Eye (tissue), 1 donor: ENCODE measurements at places on chromosomes 4 and X.

- DNase-seq: no peak
These were observed 7.0 kb downstream of the SPP1 start for GRCh38 chr4:87982446-87983010.

DNA sequence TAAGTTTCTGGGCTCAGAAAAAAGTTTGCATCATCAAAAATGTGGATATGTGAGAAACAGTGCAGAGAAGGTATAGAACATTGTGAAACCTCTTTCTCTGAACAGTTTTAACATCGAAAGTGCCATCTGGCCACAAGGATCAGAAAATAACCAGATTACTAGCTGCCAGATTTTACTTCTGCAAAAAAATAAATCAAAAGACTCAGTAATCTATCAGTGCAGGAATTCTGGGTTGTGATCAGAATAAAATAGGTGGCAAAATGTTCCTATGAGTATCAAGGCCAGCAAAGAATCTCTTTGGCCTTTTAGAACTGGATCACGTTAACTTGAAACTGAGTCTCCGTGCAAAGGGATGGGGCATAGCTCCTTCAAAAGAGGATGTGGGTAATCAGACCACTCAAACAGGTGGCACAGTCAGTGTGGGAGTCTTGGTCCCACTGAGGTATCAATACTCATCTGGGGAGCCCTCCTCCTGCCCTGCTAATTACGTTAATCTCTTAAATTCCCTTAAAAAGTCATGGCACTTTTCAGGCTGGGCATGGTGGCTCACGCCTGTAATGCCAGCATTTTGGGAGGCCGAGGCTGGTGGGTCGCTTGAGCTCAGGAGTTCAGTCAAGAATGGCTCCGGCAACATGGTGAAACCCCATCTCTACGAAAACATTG, 26.7 kb upstream of the RBM47 start:
- DNase-seq: no peak

- DNase-seq: peak; percentile 8
These were observed 28.9 kb upstream of the MTMR1 start for GRCh38 chrX:150664290-150664689.

- no peak for DNase-seq
These were observed 62.4 kb downstream of the ATXN3L start for GRCh38 chrX:13257223-13258051.

DNA sequence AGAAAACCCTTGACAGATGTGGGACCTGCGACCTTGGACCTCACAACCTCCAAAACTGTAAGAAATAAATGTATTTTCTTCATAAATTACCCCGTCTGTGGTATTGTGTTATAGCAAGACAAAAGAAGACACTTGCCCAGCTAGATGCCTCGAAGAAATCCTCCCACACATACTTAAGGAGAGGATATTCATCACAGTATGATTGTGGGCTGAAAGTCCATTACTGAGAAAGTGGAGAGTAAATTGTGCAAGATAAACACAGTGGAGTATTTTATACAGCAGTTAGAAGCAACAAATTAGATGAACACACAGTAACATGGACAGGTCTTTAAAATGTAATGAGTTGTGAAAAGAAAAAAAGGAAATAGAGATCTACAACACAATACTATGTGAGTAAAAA, 25.8 kb upstream of the PLA2G12A start:
- no peak for DNase-seq
